Glomerular endothelial cell (primary cell): ENCODE measurements at places on chromosomes 16 and 17.

DNA sequence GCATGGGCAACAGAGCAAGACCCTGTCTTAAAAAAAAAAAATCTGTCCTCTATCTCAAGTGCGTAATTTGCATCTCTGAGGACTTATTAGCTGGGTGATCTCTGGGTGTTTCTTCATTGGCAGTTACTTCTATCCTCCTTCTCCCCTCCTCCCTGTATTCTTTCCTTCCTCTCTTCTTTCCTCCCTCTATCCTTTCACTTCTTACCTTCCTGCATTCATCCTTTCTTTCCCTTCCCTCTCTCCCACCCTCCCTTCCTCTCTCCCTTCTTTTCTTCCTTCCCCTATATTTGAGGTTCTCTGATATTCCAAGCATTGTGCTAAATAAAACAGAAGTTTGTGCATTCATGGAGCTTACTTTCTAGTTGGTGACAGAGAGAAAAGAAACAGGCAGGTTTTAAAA is 10.7 kb downstream of the MFSD11 start:
- no peak for DNase-seq

DNA sequence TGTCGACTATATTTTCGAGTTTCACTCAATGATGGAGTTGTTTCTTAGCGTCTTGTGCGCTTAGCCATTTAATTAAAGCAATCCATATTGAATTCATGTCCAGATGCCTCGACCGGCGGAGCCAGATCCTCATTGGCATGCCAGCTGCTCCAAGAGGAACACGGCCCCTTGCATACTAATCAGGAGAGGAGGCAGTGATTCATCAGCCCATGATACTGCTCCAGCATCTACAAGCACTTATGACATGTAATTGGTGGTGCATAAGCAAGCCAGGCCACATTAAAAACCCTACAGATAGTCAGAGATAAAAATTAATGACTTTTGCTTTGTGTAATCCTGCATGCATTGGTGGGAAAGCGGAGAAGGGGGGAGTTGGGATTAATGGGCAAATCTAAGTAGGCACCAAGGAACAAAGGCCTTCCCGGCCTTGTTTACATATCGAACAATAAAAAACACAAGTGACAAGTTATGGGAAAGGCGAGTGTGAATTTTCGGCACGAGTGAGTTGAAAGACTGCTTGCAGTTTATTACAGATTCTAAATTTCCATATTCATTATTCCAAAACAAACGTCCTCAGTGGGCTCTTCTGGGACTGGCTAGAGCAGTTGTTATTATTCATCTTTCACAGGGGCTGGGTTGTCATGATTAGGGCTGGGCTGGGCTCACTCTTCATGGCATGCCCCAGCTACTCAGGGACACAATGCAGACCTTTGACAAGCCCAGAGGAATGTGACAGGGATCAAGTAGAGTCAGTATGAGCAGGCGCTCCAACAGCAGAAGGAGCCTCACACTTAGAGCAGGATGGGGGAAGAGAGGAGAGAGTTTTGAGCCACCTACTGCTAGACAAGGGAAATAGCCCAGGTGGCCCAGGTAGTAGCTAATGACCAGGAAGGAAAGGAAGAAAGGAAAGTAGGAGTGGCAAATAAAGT is 281.7 kb upstream of the ZFHX3 start:
- no peak for DNase-seq

- no peak for DNase-seq
Observed at GRCh38 chr17:48351911-48352332, 78.1 kb downstream of the SKAP1 start.

DNA sequence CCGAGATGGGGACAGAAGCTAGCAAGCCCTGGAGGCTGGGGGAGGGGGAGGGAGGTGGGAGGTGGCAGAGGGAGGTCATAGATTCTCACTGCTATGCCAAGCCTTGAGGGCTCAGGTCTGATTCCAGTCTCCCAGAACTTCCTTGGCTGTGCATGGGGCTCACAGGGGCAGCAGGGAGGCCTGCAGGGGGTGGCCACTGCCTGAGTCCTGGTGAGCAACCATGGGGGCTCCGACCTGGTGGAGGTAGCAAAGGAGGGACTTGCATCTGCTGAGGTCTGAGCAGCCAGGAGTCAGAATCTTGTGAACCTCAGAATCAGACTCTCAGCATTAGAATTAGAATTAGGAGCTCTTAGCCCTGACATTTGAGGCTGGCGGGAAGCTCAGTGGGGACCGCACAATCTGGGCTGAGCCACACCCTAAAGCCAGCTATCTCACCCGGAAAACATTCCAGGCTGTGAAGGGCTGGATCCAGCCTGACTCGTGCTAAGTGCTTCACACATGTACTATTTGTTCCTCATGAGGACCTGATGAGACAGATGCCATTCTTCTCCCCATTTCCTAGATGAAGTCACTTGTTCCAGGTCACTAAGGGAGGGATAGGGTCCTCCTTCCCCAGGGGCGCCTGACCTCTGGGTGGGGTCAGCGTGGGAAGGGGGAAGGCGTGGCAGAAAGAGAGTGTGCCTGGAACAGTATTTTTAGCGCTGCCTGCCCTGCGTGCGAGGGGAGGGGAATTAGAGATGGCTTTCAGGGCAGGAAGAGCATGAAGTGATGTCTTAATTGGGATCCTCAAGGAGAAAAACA is 17.3 kb upstream of the KCNJ12 start:
- no peak for DNase-seq

DNA sequence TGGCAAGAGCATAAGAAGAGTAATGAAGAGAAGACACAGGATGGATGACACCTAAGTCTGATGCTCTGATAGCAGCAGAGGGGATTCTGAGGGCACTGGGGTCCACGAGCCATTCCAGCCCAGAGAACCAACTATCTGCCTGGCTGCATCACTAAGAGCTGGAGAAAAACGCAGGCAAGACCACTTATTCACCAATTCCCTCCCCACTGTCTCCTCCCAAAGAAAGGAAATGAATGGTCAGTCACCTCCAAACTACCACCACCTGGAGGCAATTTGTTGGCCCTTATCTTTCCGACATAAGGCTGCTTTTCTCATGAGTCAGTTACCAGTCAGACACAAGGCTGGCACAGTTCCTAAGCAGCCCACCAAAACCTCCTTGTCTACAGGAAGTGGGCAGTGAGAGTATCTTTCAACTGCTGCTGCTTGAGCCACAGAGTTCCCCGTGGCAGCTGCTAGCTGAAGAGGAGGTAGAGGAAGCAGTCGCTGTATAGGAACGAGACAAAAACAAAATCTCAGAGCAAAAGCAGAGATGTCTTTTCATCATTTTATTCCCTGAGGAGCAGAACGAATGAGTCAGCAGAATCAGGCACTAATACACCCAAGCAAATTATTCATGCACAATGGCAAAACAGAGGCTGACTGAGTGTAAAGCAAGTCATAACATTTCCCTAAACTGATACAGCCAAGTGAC is 111.1 kb downstream of the SMG6 start:
- no peak for DNase-seq
